ENCODE measurements at places on chromosomes 16 and 17.

GRCh38 chr16:23694644-23695373 lies 16.1 kb downstream of the PLK1 start:
- DNase-seq, result no peak

GRCh38 chr16:79623062-79623461 lies 22.5 kb upstream of the MAF start:
- no peak for DNase-seq

DNA sequence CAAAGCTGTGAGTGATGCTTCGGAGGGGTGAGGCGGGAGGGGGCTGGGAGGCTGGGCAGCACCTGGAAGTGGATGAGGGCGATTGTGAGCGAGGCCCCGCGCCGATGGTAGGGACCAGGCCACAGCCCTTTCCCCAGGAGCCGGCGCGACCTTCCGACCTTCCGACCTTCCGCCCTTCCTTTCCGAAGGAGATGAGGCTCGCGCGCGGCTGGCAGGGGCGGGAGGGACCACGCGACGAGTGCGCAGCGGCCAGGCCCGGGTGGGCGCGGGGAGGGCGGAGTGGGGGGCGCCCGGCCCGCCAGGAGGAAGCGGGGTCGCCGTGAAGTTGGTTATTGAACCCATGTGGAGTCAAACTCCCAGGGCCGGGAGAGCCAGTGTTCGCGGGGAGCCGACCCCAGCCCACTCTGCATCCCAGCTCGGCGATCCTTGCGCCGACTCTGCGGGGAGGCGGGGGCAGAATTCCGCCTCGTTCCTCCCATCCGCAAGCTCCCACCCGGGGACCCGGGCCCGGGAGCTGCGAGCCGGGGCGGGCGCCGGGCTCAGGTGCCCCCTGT lies 56.6 kb downstream of the RAP1GAP2 start:
- no peak for DNase-seq

GRCh38 chr17:39737206-39737759 lies 455 bp upstream of the GRB7 start:
- DNase-seq, result no peak

DNA sequence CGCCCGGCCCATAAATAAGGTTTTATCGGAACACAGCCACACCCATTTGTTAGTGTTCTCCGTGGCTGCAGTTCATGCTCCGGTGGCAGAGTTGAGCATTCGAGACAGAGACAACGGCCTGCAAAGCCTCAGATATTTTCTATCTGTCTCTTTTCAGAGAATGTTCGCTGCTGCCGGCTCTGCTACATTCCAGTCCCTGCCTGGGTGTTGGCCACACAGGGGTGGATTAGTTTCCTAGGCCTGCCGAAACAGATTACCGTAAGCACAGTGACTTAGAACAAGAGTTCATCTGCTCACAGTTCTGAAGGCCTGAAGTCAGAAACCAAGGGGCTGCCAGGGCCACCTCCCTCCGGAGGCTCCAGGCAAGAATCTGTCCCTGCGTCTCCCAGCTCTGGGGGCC lies 19.1 kb upstream of the GSG1L start:
- DNase-seq, result no peak

Measured in NCI-H1092 (cell line).